Lower lobe of right lung (tissue), 2 donors: ENCODE measurements at places on chromosomes 7 and 10. TPM values are rescaled to one million over a fixed set of nuclear protein-coding genes. Genes with fewer than 3 reads are reported as not detected.

- H3K27me3 ChIP-seq: no peaks in the 10 kb centered on the region
- DNase-seq: no peak
- H3K4me3 ChIP-seq: no peak overlapping the region
- peaks cover 55% of the 10 kb centered on the region for H3K4me1 ChIP-seq
These were observed 6.9 kb downstream of the COX19 start for GRCh38 chr7:968205-969105.

- DNase-seq: no peak
- no peak overlapping the region for H3K4me3 ChIP-seq
- H3K27ac ChIP-seq: no peak overlapping the region
- H3K4me1 ChIP-seq: peaks cover 5% of the 10 kb centered on the region
- H3K27me3 ChIP-seq: no peaks in the 10 kb centered on the region
- H3K36me3 ChIP-seq: no peaks in the 10 kb centered on the region
These were observed 248.2 kb downstream of the REEP3 start for GRCh38 chr10:63769367-63769766.

GRCh38 chr7:98196706-98197605 lies 14.3 kb upstream of the BHLHA15 start:
- no peaks in the 10 kb centered on the region for H3K27me3 ChIP-seq
- H3K4me1 ChIP-seq: no peaks in the 10 kb centered on the region
- DNase-seq: no peak
- H3K27ac ChIP-seq: no peak overlapping the region
- H3K36me3 ChIP-seq: peaks cover 48% of the 10 kb centered on the region
- no peak overlapping the region for H3K4me3 ChIP-seq

DNA sequence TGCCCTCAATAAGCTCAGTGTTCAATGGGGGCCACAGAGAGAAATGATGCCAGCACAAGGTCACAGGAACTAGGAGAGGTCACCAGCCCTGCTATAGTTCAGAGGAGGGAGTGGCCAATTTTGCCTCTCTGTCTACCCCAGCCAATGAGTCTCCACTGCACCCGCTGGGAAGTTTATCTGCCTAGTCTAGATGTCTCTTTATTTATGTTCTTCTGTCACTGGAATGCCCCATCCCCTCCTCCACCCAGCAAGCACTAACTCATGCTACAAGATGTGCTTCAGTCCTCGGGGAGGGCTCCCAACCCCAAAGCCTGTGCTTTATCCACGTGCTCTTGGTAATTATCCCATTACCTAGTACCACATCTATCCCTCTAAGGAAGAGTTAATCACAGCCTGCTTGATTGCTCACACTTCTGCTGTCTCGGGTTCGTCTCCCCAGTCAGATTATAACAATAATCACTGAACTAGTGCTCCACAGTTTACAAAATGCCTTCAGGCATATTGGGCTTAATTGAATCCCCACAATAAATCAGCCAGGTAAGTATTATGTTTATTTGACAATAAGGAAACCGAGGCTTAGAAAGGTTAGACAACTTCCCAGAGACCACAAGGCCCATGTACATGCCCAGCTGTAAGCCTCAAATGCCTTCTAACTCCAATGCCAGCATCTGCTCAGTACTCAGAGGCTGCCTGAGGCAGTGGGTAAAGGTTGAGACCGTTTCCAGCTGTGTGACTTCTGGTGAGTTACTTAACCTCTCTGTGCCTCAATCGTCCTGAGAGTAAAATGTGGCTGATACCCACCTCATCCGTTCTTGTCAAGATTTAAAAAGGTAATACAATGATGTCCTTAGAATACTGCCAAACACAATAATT lies 3.9 kb downstream of the HIP1 start:
- H3K36me3 ChIP-seq: peaks cover 6% of the 10 kb centered on the region
- no peak overlapping the region for H3K27ac ChIP-seq

GRCh38 chr7:96322373-96322695 lies 436 bp upstream of the SLC25A13 start:
- peaks cover 31% of the 10 kb centered on the region for H3K4me1 ChIP-seq
- no peaks in the 10 kb centered on the region for H3K27me3 ChIP-seq
- H3K4me3 ChIP-seq: peak overlapping the region; percentile 94
- DNase-seq: no peak
- no peaks in the 10 kb centered on the region for H3K36me3 ChIP-seq

DNA sequence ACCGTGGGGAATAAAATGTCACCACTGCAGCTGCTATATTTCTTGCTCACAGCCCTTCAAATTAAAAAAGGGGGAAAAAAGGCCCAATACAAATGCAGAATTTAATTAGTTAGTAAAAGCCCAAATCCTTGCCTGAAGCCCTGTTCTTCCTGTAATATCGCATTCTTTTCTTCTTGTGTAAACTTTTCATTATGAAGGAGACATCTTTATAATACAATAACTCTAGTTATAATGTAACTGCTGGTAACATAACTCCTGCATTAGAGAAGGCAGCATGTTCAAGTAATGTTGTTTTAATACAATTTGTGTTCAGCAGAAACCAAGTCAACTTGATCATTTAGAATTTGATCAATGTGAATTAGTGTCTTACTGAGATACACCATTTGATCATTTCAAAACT lies 250.9 kb downstream of the CHCHD3 start:
- H3K27ac ChIP-seq: no peak overlapping the region
- no peaks in the 10 kb centered on the region for H3K36me3 ChIP-seq
- no peak overlapping the region for H3K4me3 ChIP-seq
- DNase-seq: no peak
- no peaks in the 10 kb centered on the region for H3K4me1 ChIP-seq

GRCh38 chr7:121113288-121113687 lies 124.8 kb downstream of the CPED1 start:
- H3K36me3 ChIP-seq: no peaks in the 10 kb centered on the region
- H3K4me1 ChIP-seq: no peaks in the 10 kb centered on the region
- no peaks in the 10 kb centered on the region for H3K27me3 ChIP-seq
- no peak overlapping the region for H3K4me3 ChIP-seq
- DNase-seq: no peak

- H3K4me3 ChIP-seq: no peak overlapping the region
- no peak for DNase-seq
- H3K27me3 ChIP-seq: no peaks in the 10 kb centered on the region
- no peak overlapping the region for H3K27ac ChIP-seq
- no peaks in the 10 kb centered on the region for H3K36me3 ChIP-seq
These were observed 138.5 kb upstream of the COBL start for GRCh38 chr7:51455086-51455485.

DNA sequence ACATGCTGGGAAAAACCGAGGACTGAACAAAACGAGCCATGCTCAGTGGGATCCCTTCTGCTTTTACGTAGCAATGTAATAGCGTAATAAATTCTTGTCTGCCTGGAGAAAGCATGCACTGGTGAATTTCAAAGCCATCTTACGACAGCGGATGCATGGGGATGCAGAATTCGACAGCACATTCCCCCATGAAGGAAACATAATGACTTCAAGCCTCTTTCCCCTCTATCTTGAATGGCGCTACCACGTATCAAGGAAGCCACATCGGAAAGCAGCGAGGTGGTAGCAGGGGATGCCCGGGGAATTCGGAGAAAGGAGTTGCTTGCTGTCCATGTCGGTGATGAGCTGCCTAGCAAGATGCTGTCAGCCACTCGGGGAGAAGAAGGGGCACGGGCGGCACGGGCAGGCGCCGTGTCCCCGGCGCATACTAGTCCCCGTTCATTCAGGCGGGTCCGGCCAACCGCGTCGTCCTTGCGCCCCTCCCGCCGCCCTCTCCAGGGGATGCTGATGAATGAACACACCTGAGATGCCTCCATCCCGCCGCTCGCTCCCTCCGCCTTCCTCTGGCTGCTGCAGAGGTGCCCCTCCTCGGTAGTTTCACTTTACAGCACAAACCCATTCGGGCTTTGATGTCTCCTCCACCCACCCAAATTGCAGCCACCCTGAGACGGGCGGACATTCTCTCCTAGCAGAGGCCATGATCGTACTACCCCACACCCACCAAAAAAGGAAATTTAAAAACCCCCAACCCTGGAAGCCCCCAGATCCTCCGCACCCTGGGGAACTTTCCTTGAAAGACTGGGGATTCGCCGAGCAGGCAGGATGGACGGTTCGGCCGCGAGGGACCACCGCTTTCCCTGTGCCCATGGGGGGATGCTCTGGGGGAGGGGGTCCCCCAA lies 644 bp downstream of the SORBS1 start:
- H3K36me3 ChIP-seq: no peaks in the 10 kb centered on the region
- H3K27ac ChIP-seq: peak overlapping the region; percentile 86
- H3K27me3 ChIP-seq: no peaks in the 10 kb centered on the region
- H3K4me3 ChIP-seq: peak overlapping the region; percentile 85
- peak; percentile 73 for DNase-seq
- peaks cover 23% of the 10 kb centered on the region for H3K4me1 ChIP-seq

DNA sequence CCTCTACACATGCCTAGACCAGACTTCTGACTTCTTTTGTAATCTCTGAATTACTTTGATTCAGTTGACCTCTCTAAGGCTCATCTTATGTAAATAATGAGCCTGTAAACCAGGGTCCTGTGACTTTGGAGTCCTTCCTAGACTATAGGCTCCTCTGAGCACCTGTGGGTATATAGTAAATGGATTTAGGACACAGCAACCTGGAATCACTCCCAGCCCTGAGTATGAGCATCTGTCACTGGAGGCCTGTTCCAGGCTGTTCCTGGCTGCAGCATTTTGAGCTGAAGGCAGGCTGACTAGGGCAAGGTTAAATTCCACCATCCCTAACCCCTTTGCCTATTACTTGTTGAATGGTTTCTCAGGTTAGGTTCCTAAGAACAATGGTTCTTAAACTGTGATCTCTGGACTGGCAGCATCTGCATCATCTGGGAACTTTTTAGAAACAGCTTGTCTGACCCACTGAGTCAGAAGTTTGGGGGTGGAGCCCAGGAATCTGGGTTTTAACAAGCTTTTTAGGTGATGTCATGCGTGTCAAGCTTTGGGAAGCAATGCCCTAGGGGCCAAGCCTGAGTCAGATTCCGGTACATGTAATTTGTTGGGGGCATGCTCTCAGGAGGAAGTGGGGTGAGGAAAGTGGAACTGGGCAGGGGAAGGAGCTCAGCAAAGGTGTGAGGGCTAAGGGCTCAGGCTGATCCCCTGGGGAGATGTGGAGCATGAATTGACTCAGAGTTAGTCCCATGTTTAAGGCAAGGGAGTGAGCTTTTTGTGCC lies 28.2 kb downstream of the MINDY4 start:
- no peak overlapping the region for H3K4me3 ChIP-seq
- peaks cover 10% of the 10 kb centered on the region for H3K36me3 ChIP-seq
- no peak overlapping the region for H3K27ac ChIP-seq
- DNase-seq: no peak
- H3K4me1 ChIP-seq: peaks cover 45% of the 10 kb centered on the region

GRCh38 chr10:93867525-93867924 lies 26.3 kb upstream of the SLC35G1 start:
- no peak for DNase-seq
- no peaks in the 10 kb centered on the region for H3K36me3 ChIP-seq
- no peaks in the 10 kb centered on the region for H3K4me1 ChIP-seq
- no peak overlapping the region for H3K4me3 ChIP-seq
- H3K27me3 ChIP-seq: no peaks in the 10 kb centered on the region

DNA sequence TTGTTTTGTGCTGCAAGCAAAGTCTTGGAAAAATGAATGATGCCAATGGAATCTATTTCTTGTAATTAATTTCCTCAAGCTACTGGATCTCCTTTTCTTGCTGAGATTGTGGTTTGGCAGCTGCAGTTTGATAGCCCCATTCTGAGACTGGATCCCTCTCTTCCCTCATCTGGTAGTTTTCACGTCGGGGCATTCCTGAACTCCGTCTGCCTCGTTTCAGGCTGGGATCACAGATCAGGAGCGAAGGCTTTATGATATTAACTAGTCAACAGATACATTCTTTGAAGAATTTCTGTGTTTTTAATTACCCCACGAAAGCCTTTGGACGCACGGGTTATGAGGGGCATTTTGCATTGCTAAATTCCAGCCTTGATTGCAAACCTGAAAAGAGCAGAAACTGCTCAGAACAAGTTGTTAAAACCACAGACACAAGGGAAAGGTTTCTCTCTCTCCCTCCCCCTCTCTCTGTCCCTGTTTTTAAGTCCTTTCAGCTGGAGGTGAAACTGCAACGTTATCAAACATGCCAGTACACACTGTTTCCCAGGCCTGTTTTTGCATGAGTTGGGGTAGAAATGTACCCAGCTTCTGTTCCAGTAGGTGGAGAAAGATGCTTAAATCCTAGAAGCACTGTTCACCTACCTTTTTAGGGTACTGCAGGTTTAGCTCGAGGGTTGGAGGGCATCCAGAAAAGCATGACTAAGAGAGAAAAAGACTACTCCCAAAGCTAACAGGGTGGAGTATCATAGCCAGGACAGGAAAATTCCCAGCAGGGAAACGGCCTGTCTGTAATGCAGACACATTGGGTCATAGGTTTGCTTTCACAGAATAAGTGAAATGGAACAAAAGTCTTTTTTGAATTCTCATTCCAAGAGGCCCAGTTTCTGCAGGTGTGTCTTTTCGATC lies 124.3 kb downstream of the CUX1 start:
- peak overlapping the region; percentile 58 for H3K27ac ChIP-seq
- no peak for DNase-seq
- H3K27me3 ChIP-seq: no peaks in the 10 kb centered on the region
- H3K36me3 ChIP-seq: no peaks in the 10 kb centered on the region
- peaks cover 26% of the 10 kb centered on the region for H3K4me1 ChIP-seq
- no peak overlapping the region for H3K4me3 ChIP-seq

GRCh38 chr10:107689323-107689722 lies 524.8 kb upstream of the SORCS1 start:
- no peak for DNase-seq
- peaks cover 16% of the 10 kb centered on the region for H3K4me1 ChIP-seq
- H3K4me3 ChIP-seq: peak overlapping the region; percentile 25
- no peaks in the 10 kb centered on the region for H3K36me3 ChIP-seq
- no peak overlapping the region for H3K27ac ChIP-seq

DNA sequence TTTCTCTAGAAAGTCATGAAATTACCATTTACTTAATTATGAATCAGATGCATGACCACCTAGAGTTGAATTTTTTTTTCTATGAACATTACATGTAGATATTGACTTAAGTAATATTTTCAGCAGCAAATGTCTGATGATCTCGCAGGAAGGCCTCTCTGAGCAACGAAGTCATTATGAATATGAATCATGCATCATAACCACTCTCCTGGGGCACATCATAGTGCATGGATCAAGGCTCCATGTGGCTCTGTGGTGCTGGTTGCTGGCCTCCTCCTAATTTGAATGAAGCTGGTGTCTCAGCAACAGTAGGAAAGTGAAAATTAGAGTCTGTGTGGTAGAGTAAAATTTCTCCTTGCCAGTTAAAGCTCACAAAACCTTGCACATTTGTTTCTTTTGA lies 121.4 kb upstream of the INHBA start:
- DNase-seq: no peak
- H3K27me3 ChIP-seq: no peaks in the 10 kb centered on the region
- no peak overlapping the region for H3K27ac ChIP-seq
- H3K36me3 ChIP-seq: no peaks in the 10 kb centered on the region

GRCh38 chr10:101003639-101004206 lies 4.1 kb downstream of the LZTS2 start:
- peak overlapping the region; percentile 36 for H3K27ac ChIP-seq
- peaks cover 57% of the 10 kb centered on the region for H3K4me1 ChIP-seq
- no peak overlapping the region for H3K4me3 ChIP-seq
- peaks cover 51% of the 10 kb centered on the region for H3K36me3 ChIP-seq
- DNase-seq: no peak

The PIK3AP1 gene
- total RNA-seq: 71.6 TPM

The PRLHR gene
- not detected for total RNA-seq

The ZNF425 gene
- total RNA-seq: 1.2 TPM

The NKX1-2 gene
- total RNA-seq: not detected

The GNG11 gene
- 23.2 TPM for total RNA-seq

The MBL2 gene
- not detected for total RNA-seq

The CYP3A4 gene
- total RNA-seq: not detected

The ITIH2 gene
- 0.32 TPM for total RNA-seq

The CDK5 gene
- total RNA-seq: 13.7 TPM

The ECHDC3 gene
- total RNA-seq: 29.5 TPM
